ENCODE measurements at places on chromosomes 6 and 20.

- no peak for DNase-seq
Measured at GRCh38 chr6:163708466-163708865, 293.9 kb downstream of the QKI start.

DNA sequence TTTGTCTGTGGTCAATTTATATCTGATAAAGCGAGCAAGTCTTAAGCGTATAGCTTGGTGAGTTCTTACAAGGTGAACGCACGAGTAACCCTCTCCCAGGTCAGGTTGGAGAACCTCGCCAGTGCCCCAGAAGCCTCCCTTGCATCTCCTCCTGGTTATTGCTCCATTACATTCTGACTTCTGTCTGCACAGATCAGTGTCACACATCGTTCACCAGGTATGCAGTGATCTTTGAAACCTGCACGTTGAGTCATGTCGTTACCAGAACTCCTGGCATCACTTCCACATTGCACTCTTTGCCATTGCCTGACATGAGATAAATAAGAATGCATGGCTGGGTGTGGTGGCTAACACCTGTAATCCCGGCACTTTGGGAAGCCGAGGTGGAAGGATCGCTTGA lies 44.2 kb downstream of the AKAP12 start:
- DNase-seq: no peak

DNA sequence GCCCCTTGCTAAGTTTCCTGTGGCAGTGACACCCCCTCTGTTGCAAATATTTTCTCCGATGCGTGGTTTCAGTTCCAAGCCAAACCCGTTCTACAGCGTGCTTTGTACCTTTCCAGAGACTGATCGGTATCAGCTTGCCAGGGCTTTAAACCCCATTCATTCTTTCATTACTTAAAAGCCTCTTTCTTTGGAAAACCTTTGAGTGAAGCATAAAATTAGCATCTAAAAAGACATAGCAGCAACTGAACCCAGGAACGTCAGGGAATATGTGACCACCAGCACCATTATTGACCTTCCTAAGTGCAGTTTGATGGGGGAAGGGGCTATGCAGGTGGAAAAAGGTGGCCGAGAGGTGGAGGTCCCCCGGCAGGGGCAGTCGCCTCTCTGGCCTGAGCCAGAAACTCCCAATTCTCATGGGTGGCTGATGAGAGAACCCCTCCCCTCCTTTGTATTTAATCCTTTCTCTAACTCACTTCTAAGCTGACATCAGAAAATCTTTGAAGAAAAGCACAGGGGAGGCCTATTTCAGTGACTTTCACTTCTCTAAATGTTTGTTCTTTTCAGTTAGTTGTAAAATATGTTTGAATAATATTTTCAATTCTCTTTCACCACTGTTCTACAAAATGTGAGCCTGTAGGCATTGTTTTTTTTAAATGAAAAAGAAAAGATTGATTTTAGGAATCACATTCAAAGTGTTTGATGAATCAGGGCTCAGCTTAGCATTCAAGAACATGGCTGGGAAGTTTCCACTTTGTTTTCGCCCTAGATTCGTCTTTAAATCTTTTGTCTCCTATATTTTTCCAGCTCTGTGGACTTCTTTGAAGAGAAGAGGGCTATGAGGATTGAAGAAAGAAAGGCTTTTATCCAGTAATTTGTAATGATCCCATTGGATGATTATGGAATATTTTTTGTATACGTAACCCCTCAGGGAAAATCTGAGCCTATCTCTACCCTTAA lies 89.2 kb downstream of the RSPH3 start:
- DNase-seq: no peak

GRCh38 chr20:50724851-50725723 lies 6.3 kb upstream of the PARD6B start:
- DNase-seq: peak; percentile 74

DNA sequence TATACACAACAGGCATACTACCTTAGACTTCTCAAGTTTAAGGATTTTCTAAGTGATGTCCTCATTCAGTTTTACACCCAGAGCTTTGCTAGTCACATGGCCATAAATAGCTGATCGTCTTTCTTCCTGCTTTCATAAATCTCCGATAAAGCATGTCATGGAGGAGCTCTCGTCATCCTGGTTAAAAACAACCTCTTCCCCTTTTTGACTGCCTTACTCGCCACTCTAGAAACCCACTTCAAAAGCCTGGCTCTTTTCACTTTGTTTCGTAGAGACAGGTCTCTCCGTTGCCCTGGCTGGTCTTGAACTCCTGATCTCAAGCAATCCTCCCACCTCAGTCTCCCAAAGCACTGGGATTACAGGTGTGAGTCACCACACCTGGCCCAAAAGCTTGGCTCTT lies 67.0 kb upstream of the SMIM29 start:
- DNase-seq: no peak

- no peak for DNase-seq
Measured at GRCh38 chr6:44473393-44474189, 86.1 kb downstream of the CDC5L start.

DNA sequence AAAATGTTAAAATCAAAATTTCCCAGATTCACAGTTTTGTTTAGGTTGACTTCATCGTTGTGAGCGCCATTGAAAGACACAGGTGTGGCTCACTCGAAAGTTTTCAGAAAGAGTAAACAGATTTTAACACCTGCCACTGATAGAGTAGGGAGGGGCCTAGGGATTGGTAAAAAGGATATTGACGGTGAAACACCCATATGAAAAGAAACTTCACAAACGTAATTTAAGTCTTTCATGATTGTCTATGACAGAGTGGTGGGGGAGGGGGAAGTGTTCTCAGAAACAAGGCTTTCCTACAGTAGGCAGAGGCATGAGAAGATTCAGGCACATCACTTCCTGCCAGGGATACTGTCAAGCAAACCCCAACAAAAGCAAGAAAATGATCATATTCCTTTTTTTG lies 101.4 kb downstream of the PERP start:
- DNase-seq: no peak

GRCh38 chr6:26034905-26035304 lies 52.3 kb upstream of the HFE start:
- DNase-seq: no peak

DNA sequence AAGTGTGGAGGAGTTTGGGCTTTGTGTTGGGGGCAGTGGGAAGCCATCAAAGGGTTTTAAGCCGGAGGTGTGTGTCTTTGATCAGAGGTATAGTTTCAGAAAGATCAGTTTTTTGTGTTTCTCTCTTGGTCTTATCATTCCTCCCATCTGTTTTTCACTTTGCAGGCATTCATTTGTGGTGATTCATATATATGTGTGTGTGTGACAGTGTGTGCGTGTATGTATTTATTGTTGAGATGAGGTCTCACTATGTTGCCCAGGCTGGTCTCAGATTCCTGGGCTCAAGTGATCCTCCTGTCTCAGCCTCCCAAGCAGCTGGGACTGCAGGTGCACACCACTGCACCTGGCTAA lies 11.1 kb upstream of the SERINC3 start:
- DNase-seq: peak; percentile 5

DNA sequence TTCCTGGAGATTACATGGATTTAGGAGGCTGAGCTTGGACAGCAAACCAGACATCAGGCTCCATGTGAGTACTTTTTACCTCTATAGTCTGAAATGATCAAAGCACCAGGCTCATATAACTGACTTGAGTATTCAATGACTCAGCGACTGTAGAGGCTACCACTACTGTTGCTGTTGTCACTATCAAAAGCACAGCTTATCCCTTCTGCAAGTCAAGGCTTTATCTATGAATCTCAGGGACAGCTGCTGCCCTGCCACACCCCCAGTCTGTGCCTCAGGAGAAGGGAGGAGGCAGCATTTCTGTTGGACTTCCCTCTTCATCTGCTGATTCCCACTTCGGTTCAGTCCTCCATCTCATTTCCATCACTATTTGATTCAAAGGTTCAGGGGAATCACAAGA lies 80.5 kb upstream of the CNR1 start:
- no peak for DNase-seq

DNA sequence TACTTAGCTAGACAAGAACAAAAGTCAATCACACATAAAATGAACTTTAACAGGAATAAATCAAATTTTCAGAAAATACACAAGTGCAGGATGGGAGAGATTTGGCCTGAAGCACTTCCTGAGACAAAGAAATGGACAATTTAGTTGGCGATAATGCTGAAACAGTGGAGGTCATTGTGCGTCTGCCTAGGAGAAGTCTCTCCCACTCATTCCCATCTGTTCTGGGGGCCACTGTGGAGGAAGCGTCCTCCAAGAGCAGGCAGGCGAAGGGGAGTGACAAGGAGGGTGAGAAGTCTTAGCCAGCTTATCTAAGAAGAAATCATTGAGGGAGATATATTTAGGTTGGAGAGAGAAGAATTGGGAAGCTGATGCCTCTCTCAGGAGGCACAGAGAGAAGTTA lies 10.2 kb upstream of the TMEM242 start:
- no peak for DNase-seq

DNA sequence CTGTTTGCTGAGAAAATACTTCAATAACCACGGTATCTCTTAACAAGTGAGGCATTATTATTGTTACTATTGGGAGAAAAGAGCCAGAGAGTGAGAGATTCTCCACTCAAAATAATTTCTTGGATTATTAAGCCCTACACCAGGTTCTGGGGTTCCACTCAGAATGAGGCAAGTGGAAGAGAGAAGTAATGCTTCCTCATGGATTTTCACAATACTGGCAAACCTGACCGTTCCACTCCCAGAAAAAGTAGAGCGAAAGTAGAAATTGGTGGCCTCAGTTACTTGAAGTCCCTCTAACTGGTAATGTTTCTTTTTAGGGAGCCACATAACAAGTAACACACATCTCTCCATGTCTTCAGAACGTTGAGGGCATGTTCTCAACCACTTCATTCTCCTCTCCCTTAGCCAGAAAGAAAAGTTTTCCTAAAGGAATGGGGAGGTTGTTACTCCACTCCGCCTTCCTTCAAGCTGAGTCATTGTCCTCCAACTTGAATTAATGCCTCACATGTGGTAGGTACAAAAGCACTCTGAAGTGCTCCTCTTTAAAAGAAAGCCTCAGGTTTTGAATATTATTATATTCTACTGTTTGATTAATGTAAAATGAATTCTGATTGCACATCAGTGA lies 1.9 kb downstream of the BAG2 start:
- DNase-seq: no peak

DNA sequence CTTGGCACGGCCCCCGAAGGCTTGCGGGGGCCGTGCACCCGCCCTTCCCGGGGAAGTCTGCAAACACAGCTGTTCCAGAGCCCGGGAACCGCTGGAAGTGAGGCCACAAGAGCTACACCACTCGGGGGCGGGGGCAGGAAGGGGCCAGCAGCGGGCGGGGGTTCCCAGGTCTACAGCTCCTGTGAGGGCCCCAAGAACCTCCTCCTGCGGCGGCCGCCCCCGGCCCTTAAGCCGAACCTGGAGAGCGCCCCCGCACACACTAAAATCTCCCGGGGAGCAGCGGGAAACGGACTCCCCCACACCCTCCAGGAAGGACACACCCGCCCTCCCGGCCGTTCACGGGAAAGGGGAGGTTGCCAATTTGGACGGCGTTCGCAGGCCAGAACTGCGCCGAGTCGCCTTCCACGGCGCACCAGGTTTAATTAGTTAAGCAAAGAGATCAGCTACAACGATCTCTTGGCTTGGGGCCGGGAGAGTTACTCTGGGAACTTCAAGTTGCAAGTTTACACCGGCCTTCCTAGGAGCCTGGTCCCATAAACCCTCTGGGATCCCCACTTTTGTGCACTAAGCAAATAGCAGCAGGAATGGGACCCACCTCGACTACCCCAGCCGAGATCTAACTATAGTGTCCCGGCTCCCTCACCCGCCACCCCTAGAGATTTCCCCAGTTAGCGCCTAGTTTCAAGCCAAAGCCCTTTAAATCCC lies 1.7 kb downstream of the JAG1 start:
- no peak for DNase-seq

DNA sequence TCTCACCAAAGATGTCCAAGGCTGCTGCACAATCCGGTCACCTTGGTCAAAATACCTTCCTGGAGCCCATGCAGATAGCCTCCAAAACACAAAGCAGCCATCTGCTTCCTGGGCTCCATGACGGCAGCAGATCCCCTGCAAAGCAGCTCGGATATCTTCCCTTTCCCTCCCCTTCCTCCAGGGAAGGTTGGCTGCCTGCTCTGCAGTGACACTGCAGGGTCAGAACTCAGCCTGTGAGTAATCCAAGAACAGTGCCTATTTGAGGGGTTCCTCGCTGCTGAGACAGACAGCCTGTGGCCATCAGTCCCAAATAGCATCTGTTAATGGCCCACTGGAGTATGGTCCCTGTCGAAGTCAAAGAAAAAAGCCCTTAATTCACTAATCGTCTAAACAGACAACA lies 270.8 kb downstream of the PREX1 start:
- DNase-seq: no peak

DNA sequence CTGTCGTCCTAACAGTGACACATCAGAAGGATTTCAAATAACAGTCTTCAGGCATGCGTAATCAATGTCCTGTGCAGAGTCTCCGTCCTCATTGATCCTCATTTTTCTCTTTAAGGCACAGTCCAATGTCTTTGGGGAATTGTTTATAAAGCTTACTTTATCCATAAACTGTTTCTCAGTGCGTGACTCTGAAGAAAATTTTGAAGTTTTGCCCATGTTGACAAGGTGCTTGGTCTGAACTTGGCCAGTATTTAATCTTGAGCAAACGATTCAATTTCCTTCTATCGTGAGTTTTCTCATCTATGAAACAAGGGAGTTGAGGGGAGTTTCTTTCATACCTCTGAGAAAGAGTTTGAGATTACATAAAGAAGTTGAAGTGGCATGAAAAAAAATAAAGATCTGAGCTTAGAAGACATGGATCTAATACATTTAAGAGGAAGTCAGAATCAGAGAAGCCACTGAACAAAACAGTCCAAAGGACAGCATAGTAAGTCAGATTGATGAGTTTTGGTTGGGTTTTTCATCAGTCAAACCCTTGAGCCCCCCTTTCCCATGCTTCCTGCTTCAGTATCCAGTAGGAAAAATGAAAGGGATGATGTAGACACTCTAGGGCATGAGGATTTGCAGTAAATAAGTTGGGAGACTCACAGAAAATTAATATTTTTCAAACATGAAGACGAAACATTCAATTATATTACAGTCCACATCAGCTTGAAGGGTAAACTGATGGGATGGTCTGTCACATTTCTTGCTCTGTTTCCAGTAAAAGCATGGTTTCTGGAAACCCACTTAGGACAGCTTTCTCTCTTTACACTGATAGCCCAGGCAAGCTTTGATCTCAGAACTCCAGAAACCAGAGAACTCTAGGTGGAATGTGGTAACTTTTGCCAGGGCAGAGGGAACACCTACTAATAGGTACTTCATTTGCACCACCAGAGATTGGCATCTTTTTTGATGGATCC lies 8.1 kb downstream of the EDN1 start:
- DNase-seq: no peak

- DNase-seq: no peak
Measured at GRCh38 chr20:37911838-37912281, 8.9 kb downstream of the VSTM2L start.

DNA sequence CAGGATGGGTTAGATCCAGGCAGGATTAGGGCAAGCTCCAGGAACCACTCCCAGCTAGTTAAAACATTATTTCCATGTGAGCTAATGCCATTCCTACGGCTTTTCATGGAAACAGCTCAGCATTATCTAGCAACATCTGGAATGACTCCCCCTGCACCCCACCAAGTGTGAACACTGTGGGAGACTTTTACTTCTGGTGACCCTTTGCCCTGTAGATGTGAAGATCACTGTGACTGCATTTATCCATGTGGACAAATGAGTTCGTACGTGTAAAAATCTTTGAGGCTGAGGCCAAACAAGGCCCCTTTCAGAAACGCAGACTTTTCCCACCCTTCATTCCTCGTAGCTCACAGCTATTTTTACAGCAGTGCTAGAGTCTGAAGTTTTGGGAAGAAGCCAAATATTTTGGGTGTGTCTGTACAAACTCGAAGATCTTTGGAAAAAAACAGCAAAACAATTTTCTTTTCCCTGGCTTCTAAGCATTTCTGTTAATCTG lies 221.8 kb upstream of the SOX4 start:
- no peak for DNase-seq

Data from stimulated activated CD4-positive, alpha-beta T cell treated with anti-CD3 and anti-CD28 coated beads, Interleukin-4, amount 100 ng/mL, for 4 hours (primary cell).